Gastroesophageal sphincter (tissue), 4 donors: ENCODE measurements at places on chromosomes 2 and 18. TPM values are rescaled to one million over a fixed set of nuclear protein-coding genes. Genes with fewer than 3 reads are reported as not detected.

SLC4A5 gene
- total RNA-seq = 1.8 TPM

CYB5A gene
- 118 TPM for total RNA-seq

SLC23A3 gene
- 1.1 TPM for total RNA-seq

RELCH gene
- total RNA-seq = 24.9 TPM

UCN gene
- 5.0 TPM for total RNA-seq

AQP12A gene
- not detected for total RNA-seq

SCN7A gene
- 67.6 TPM for total RNA-seq

MEP1B gene
- total RNA-seq = not detected

PCBP1 gene
- 117 TPM for total RNA-seq

AGXT gene
- not detected for total RNA-seq

RGPD4 gene
- not detected for total RNA-seq
